Activated T-cell treated with anti-CD3 and anti-CD28 coated beads for 4 hours (primary cell): ENCODE measurements at places on chromosomes 2 and 18.

DNA sequence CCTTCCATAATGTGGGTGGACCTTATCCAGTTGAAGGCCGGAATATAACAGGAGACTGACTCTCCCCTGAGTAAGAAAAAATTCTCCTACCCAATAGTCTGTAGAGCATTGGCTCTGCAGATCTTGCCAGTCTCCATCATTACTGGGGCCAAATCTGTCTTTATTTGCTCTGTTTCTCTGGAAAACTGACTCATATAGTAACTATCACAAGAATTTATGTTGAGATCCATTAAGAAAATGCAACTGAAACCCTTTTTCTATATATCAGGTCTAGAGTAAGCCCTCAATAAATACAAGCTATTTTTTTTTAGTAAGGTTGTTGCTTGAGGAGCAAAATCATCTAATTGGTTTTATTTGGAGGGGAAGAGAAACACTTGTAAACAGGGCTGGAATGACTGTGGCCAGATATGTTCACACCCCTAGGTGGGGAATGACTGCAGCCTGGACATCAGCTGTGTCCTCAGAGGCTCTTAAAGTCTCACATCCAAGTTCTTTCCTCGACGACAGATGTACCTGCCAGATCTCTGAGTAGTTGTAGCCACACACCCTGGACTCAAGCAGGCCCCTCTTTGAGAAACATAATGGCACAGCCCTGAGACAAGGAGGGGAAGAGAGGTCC, 339.7 kb downstream of the TNS1 start:
- no peak for DNase-seq

DNA sequence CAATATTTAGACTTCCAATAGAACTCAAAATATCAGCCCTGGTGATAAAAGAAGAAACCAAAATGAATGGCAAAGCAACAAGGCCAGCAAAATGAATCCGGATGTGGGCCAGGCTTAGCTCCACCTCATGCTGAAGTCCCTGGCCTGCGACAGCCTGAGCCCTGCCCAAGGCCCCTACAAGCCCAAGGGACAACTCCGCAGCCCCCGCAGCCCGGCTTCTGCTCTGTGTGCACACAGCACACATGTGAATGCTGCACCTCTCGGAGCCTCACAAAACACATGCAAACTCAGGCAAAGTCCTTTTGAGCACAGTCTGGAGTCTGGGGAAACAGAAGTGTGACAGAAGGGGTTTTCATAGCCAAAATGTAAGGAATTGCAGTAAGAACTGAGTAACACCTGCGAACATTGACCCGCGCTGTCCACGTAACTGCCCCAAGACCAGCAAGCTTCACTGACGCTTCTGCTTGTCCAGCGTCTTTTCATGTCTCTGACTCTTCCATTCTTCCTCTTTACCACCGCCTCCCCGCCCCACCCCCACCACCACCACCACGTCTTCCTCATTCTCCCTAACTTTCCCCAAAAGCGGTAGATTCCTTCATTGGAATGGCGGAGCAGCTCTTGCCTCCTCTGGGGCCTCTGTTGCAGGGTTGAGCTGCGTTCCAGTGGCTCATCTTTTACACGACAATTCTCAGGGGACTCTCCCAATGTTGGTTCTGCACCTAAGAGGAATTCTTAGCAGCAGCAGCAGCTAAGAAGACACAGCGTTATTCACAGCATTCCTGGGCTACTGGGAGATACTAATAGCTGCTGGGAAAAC, 136.4 kb upstream of the COPS8 start:
- no peak for DNase-seq

GRCh38 chr2:148900350-148900837, 25.4 kb downstream of the KIF5C start:
- DNase-seq: no peak

- no peak for DNase-seq
Observed at GRCh38 chr2:22981785-22982184, 403.2 kb upstream of the KLHL29 start.

DNA sequence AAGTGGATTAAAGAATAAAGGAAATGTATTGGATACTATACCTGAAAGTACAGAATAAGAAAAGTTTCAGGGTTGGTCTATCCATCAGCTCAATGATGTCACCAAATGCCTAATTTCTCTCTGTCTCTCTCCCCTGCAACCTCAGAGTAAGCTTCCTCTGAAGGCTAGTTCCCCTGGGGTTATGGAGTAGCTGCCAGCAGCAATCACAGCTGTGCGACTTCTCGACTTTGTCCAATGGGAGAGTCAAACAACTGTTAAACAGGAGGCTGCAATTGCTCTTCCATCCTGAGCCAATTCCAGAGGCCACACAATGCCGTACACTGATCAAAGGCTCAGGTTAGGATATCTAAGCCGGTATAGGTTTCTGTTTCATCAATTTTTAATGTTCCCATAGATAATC, 95.3 kb upstream of the FANCL start:
- no peak for DNase-seq

DNA sequence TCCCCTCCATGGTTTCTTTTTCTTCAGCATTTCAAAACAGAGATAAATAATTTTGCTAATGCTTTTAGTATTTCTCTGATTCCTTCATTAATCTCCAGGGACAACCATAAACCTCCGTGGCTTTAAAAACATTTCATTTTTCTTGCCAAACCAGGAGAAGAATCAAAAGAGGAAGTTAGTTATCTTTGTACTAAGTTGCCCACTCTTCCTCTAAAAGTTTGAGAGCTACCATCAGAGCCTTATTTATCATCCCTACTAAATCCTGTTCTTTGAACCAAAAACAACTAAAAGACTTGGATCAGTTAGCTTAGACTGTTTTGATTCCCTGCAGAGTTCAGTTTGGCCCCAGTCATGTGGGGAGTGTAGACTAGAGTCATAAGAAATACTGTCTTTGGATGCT, 208.4 kb downstream of the SETBP1 start:
- DNase-seq: no peak

DNA sequence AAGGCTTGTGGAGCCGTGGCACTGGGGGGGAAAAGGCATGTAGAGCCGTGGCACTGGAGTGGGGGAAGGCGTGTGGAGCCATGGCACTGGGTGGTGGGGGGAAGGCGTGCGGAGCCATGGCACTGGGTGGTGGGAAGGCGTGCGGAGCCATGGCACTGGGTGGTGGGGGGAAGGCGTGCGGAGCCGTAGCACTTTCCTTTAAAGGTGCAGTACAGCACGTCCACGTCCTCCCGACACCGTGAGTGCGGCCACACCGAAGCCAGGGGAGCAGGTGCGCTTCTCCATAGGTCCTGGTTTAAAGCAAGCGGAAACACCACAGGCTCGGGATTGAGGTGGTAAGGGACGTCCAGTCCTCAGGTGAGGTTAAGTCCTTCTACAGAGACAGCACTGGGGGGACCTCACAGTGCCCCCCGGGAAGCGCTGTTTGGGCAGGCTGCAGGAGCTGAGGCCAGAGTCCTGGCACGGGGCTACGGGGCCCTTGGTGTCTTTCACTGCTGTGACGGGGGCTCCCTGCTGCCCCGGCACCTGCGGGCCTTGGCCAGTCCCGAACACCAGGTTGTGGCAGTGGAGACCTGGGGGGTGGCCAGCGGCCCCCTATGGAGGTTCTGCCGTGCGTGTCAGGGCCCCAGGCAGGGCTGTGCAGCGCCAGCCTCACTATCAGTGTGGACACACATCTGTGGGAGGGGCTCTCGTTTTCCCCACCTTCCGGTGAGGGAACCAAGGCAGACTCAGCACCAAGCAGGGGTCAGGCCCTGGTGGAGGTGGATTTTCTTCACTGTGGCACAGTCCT, 93.0 kb upstream of the CTDP1 start:
- DNase-seq: no peak

DNA sequence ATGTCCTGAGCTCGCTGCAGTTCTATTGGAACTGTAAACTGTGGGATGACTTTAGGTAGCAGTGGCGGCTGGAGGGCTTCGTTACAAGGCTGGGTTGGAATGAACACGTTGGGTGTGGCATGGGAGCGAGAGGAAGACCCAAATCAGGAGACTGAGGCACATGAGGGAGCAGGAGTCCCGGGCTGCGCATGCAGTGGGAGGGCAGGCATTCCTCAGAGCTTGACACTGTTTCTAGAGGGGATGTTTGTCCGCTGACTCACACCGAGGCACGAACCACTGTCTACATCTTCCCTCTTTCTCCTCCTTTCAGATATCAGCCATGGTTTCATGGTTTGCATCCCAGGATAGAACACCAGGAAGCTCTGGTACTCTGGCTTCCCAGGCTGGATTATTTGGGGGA, 40.6 kb upstream of the LAMA1 start:
- no peak for DNase-seq

DNA sequence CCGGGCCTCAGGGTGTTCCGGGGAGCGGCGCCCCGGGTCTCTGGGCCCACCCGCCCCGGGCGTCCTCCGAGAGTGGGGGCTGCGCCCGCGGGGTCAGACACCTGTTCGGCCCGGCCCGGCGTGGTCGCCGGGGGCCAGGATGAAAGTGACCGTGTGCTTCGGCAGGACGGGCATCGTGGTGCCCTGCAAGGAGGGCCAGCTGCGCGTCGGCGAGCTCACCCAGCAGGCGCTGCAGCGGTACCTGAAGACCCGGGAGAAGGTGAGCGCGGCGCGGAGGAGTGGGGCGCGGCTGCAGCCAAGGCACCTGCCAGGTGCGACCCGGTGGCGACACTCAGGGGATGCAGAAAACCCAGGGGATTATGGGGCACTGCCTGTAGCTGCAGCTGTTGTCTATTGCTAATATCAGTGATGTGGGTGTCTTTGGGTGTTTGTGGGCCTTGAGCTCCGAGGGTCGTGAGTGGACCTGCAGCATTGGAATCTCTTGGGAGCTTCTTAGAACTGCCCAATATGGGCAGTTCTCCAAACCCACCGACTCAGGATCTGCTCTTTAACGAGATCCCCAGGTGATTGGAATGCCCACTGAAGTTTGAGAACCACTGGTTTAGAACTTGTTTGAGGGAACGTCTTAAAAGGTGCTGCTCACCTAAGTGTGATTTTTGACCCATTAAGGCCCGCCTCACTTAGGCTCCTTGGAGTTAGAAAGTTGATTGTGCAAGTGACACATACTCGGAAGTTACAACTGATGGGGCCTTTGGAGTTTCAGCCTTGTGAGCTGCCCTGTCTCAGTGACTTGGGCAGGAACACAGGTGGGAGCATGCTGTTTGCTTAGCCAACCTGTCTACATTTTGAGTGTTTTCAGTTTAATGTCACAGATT, 823 bp downstream of the PARD3B start:
- DNase-seq: no peak

- no peak for DNase-seq
Observed at GRCh38 chr2:212659441-212659840, 120.8 kb upstream of the ERBB4 start.

DNA sequence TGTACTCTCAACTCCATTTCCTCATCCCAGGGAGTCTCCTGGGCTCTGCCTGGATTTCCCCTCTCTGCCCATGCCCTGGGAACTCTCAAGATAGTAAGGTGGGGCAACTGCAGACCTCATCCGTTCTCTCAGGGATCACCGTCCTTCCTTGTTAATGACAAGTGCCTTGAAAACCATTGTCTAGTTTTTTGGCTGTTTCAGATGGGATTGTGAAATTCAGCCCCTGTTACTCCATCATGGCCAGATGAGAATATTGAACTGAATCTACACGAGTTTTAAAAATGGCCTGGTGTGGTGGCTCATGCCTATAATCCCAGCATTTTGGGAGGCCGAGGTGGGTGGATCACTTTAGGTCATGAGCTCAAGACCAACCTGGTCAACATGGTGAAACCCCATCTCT, 665 bp upstream of the HRH4 start:
- DNase-seq: no peak

DNA sequence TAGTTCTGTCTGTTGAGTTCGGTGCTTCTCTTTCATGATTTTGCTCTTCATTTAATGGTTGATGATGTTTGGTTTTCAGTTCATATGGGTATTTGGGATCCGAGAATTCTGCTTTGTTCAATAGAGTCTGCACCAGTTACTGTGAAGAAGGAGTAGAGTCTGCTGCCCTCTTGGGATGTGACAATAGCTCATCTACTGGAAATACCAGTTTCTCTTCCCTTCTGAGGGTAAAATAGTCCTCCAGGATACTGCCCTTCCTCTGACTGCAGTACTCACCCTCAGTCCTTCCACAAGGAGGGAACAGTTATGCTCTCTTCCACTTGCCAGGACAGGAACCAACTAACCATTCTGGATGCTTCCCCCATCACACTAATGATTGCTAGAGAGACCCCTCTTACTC, 12.5 kb upstream of the TNFAIP6 start:
- no peak for DNase-seq

DNA sequence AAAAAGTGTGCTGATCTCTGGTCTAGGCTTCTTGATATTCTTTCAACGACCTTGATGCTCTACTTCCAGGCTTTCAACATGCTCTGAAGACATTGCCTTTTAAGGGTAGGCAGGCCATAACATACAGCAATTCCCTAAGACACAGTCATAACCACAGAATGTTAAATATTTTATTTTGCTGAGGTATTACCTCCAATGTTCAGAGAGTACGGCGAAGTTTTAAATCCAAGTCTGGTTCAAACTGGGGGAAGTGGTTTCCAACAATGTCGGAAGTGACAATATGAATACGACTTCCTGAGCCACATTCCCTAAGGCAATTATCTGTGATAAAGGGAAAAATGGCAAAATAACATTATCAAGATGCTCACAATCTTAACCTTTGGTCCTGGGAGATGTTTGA, 1077.9 kb upstream of the PIK3C3 start:
- no peak for DNase-seq

DNA sequence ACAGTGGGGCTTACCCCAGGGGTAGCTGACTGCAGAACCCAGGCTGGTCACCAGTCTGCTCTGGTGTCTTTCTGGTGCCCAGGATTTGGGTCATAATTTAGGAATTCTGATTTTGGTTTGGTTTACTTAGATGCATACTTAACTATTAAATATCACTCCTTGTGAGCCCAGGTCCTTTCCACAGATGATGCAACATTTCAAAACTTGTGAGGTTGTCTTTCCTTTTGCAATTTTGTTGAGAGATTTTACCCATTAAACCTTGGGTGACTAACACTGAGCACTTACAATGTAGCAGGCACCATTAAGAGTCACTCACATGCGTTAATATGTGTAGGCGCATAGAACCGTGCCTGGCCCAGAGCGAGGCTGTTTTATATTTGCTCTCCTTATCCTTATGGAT, 61.8 kb upstream of the RPL31 start:
- no peak for DNase-seq

DNA sequence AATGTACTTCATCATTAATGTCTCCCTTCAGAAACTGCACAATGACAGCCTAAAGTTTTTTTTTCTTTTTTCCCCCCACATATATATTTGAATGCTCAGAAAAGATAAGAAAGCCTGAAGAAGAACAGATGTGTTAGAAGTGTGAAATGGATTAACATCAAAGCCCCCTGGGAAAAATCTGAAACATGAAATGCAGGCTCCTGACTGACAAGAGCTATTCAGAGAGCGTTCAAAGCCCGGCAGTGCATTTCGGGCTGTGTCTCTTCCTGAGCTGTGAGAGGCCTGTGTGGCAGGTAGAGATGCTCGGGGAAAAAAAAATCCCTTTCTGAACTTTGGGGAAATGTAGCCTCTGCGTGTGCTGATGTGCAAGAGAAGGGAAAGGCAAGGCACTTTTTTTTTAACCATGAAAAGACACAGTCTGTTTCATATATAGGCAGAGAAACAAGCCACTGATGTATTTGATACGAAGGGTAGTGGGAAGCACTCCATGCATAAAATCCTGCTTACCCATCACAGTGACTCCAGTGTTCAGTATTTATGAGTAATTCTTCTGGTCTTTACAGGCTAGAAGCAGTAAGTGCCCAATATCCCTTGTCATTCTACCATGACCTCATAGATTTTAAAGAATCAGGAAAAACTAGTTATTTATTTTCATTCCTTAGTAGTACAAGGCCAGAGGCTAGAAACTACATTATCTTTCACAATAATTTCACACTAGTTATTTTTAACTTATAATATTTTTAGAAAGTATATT, 1574.2 kb upstream of the PIK3C3 start:
- no peak for DNase-seq
